Caki2 (cell line): ENCODE measurements at places on chromosomes 2 and 18. TPM values are rescaled to one million over a fixed set of nuclear protein-coding genes. Genes with fewer than 3 reads are reported as not detected.

The IL18R1 gene
- 0.41 and 1.5 TPM in 2 replicates for total RNA-seq

The BOLL gene
- not detected in 2 replicates for total RNA-seq

The PER2 gene
- 0.95 and 1.0 TPM in 2 replicates for total RNA-seq

The CCT7 gene
- 581 and 684 TPM in 2 replicates for total RNA-seq

The SFT2D3 gene
- total RNA-seq = 3.4 and 6.6 TPM in 2 replicates

The CPLX4 gene
- total RNA-seq = not detected in 2 replicates

The ORMDL1 gene
- total RNA-seq = 33.8 and 39.8 TPM in 2 replicates

The RNF103 gene
- 16.7 and 20.6 TPM in 2 replicates for total RNA-seq

The TMEM150A gene
- total RNA-seq = 3.9 and 8.2 TPM in 2 replicates

The CCDC74B gene
- total RNA-seq = 19.9 and 37.3 TPM in 2 replicates

The RAMP1 gene
- not detected in 2 replicates for total RNA-seq

The LCT gene
- not detected in 2 replicates for total RNA-seq

The HAAO gene
- not detected in 2 replicates for total RNA-seq

The ZSWIM2 gene
- total RNA-seq = not detected in 2 replicates

The DSEL gene
- total RNA-seq = 0.74 and 1.3 TPM in 2 replicates

The CHRNA1 gene
- not detected in 2 replicates for total RNA-seq

The HOXD12 gene
- not detected in 2 replicates for total RNA-seq

The GRB14 gene
- 2.3 and 6.0 TPM in 2 replicates for total RNA-seq

The DNAJC5G gene
- total RNA-seq = not detected in 2 replicates

The PDE6D gene
- 44.9 and 45.4 TPM in 2 replicates for total RNA-seq

The DSC2 gene
- total RNA-seq = 0.81 and 5.4 TPM in 2 replicates

The ALPI gene
- not detected in 2 replicates for total RNA-seq

The GNLY gene
- not detected in 2 replicates for total RNA-seq

The NT5DC4 gene
- total RNA-seq = not detected in 2 replicates

The REG1B gene
- total RNA-seq = not detected in 2 replicates

The AMER3 gene
- total RNA-seq = not detected in 2 replicates

The CDH20 gene
- not detected in 2 replicates for total RNA-seq

The MYO3B gene
- total RNA-seq = 0.07 TPM in 1 of 2 replicates, not detected in the other

The SLC30A3 gene
- not detected in 2 replicates for total RNA-seq

The TBR1 gene
- not detected in 2 replicates for total RNA-seq

The KCNG2 gene
- not detected in 2 replicates for total RNA-seq

The SLC9A4 gene
- not detected in 2 replicates for total RNA-seq

The IL36A gene
- total RNA-seq = not detected in 2 replicates

The SEMA4C gene
- 30.7 and 40.4 TPM in 2 replicates for total RNA-seq

The MATN3 gene
- total RNA-seq = 2.6 and 3.6 TPM in 2 replicates

The OTX1 gene
- total RNA-seq = not detected in 2 replicates

The KYNU gene
- total RNA-seq = 132 and 187 TPM in 2 replicates

The POMC gene
- total RNA-seq = not detected in 2 replicates

The ACMSD gene
- 3.8 and 5.3 TPM in 2 replicates for total RNA-seq
